Cerebellar nuclear complex (tissue), 1 donor: ENCODE measurements at places on chromosomes 3 and 15.

GRCh38 chr3:43769097-43769884 is 78.6 kb downstream of the ABHD5 start:
- DNase-seq, result no peak

- no peak for DNase-seq
Measured at GRCh38 chr15:39968273-39969001, 34.5 kb downstream of the EIF2AK4 start.

DNA sequence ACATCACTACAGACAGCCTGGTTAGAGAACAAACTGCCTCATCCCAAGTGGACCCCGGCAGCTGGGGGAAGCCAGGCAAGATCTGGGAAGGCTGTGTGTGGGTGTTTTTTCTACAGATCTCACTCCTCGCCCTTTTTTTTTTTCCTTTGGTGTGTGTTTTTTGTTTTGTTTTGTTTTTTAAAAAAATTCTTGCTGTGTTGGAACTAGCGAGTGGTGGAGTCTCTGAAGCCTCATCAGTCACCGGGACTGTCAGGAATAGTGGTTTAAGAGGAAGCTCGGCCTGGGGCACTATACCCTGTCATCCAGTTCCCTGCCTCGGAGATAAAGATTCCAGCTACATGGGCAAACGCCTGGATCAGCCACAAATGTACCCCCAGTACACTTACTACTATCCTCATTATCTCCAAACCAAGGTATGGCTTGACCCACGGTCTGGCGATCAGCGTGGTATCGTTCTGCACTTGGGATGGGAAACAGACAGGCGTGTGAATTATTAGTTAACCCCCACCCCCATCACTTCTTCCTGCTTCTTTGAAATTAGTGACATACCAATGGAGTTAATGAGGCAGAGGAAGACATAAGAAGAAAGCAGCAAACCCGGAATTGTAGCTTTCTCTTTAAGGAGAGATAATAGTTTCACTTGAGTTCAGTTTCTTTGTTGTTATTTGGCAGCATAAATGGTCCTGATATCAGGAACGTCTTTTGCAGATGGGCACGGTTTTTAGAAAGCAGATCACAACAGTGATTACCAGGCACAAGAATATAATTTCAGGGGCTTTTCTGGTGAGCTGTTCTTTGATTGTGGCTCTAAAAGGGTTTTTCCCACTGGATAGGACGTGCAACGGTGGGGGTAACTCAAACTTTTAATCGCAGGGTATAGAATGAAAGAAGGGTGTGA is 722 bp downstream of the RBMS3 start:
- DNase-seq, result no peak

GRCh38 chr15:48103647-48104046 is 17.1 kb upstream of the SLC24A5 start:
- DNase-seq, result no peak

DNA sequence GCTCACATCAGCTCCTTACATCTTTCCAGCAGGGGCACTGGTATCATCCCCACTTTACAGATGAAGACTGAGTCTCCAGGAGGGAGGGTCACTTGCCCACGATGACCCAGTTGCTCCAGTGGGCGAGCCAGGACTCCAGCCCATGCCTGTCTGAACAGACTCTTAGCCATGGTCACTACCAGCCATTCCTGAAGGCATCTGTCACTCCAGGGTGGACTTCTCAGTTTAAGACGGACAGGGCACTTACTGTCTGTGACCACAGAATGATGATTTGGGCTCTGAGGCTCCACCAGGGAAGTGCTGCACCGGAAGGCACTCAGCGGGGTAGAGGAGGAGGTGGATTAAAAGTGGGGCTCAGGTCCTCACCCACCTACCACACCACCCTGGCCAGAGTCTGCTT is 104.0 kb upstream of the SLC6A6 start:
- no peak for DNase-seq

DNA sequence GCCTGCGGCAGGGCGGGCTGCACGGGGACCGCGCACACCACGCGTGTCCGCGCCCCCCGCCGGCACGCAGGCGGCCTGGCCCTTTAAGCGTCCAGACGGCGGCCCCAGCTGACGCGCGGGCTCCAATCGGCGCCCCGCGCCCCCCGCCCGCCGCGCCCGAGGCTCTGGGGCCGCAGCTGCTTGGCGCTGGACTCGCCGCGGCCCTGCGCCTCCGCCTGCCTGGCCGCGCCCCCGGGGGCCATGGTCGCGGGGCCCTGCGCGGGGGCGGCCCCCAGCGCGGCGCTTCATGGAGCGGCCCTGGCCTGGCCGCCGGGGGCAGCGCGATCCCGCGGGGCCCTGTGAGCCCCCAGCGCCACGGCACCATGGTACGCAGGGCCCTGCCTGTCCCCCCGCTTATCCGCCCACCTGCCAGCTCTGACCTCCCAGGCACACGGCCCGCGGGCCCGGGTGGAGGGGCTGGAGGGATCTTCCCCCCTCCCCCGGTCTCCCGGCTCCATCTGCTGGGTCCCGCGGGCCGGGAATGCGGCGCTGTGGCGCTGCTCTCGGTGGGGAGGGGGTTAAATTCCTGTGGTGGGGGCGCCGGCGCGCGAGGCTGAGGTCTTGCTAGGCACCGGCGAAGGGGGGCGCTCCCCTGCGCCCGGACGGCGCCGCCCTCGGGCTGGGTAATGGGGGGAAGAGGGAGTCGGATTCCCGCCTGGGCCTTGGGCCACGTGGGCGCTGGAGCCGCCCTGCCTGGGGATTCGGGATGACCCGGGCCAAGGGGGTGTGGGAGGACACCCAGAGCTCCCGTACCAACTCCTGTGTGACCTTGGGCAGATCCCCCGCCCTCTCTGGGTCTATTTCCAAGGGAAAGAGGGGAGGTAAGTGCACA is 1.1 kb downstream of the ZBTB47 start:
- no peak for DNase-seq

- no peak for DNase-seq
Measured at GRCh38 chr3:12503126-12503957, 19.1 kb downstream of the TSEN2 start.

- no peak for DNase-seq
Measured at GRCh38 chr15:66598095-66598815, 32.5 kb upstream of the LCTL start.

DNA sequence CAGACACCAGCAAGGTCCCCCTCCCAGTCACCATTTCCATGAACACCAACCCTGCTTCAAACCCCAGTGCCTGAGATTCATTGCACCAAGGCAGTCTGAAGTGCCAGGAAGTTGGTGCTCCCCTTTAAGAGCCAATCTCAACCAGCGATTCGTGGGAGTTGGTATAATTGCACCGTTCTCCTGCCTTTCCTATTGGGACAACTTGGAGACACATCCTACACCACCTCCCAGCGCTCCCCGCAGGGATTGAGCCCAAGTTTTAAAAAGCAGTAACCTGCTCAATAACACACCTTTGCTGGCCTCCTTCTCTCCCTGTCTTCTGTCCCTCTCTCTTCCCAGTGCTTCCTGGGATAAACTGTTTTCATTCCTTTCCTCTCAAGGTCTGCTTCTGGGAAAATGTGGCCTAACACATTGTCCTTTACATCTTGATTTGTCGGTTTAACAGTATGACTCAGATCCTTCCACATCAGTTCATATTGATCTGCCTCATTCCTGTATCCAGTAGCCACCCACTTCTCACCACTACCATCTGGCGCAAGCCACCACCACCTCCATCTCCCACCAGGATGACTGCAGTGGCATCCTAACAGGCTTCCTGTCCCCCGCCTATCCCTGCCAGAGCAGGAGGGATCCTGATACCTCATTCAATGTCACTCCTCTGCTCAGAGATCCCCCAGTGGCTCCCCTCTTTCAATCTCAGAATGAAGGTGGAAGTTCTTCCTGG is 37.8 kb upstream of the HRH1 start:
- DNase-seq, result no peak

DNA sequence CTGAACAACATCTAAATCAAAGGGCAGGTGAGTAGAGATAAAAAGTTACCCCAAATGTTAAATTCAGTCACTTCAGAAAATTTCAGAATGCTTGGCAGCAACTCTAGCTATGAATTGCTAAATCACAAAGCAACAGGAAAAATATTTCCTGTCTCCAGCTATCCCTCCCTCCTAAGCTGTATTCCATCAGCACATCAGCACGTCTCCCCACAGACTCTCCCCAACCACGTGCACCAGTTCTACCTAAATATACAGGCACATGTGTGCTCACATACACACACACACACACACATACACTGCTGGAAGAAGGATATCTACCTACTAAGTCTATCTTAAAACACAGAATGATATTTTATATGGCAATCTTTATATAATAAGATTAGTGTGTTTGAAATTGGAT is 177.1 kb upstream of the ARHGEF26 start:
- DNase-seq, result no peak

GRCh38 chr15:101118615-101119014 is 133.2 kb downstream of the CHSY1 start:
- no peak for DNase-seq

DNA sequence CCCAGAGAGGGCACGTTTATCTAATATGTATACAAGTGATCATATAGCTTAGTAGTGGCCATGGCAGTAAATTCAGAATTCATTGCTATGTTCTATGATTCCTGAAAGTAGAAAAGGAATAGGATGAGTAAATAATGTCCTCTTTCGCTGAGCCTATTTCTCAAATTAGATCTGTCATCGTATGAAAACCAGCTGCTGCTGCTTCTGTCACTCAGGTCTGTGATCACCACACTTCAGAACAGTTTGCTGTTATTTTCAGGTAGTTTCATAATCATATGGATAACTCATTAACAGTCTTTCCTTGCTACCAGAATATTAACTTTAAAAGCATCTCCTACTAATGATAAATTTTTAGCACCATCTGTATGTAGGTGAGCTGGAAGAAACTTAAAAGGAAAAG is 289.1 kb upstream of the AZI2 start:
- DNase-seq, result no peak

- no peak for DNase-seq
Measured at GRCh38 chr15:93989440-93989998, 241.8 kb upstream of the MCTP2 start.

DNA sequence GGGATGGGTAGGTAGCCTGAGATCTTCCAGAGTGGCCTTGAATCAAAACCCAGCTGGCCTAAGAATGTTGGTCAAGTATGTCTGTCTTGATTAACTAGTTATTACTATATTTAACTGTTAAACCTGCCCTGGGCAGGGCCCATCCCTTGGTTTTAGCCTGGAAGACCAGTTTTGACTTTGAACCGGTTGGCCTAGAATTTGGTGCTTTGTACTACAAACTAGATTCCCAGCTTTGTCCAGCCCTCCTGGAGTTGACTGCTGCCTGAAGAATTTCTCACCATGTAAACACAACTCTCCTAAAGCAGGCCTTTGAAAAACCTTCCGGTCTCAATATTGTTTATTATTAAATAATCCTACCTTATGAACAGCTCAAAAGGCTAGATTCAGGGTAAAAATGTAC is 16.0 kb downstream of the C15orf62 start:
- DNase-seq, result no peak
